HuH-7.5 (cell line): ENCODE measurements at places on chromosomes 1 and 21.

DNA sequence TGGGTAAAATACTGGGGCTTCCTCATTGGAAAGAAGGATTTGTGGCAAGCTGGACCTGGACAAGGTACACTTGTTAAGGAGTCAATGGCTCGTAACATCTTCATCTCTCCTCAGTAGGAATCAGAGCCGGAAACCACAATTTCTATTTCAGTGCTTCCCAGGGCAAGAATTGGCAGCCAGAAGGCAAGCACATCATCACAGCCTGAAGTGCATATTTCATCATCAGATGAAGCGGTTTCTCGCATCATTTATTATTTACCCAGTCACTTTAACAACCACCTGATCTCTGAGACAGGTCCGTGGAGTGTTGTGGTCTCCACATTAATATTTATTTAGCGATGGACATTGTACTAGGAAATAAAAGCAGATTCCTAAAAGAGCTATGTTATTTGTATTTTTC, 55.0 kb downstream of the KCNJ15 start:
- DNase-seq, result no peak

- peak; percentile 86 for DNase-seq
Observed at GRCh38 chr21:39385299-39386145, 36.6 kb upstream of the HMGN1 start.

DNA sequence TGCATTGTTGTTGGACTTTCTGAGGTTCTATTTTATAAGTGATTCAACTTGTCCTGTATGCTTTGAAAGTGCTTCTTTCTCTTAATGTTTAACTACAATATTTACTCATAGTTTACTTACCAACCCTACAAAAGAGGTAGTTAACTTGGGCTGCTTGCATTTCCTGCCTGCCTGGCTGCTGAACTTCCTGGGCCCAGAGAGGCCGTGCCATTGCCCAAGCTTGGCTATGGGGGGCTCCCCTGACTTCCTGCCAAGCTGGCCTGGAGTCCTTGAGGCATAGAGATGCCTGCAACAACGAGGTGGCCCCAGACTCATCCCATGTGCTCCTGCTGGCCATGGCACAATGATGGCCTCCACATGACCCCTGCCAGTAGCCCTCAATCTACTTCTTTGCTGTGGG, 361.6 kb upstream of the PLD5 start:
- no peak for DNase-seq

GRCh38 chr1:113320972-113321680, 69.2 kb upstream of the MAGI3 start:
- no peak for DNase-seq

DNA sequence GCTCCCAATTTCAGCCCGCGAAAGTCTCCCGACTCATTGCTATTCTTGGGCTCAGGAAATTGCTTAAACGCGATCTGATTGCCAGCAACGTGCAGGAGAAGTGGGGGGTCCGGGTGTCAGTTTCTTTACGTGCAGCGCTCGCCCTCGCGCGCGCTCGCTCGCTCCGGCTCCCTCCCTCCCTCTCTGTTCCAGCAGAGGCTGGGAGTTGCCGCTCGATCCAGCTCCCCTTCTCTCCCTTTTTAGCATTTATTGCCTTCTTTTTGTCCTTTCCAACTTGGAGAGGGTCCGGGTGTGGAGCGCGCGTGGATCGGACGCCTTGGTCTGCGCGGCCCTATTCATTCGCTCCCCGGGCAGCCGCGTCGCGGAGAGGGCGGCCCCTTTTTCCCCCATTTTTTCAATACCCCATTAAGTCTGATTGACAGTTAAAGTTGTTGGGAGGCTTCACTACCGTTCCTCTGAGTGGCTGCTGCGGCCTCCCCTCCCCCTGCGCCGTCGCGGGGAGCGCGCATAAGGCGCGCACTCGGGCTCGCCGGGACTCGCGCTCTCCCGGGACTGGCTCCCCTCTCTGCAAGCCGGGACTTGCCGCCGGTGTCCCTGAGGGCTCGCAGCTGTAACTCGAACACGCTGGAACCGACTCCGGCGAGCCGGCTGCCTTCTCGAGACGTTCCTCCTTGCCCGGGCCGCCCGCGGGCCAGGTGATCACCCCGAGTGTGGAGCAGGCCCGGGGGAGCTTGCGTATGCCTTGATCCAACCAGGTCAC, at the start of gene DHRS3:
Gene DHRS3 (minus strand): TSS at position 310 of the 760 bp plus-strand sequence. CDS start 862 bp downstream, outside the sequence.
- DNase-seq, result peak; percentile 65

GRCh38 chr1:168304865-168305264, 24.2 kb downstream of the TBX19 start:
- DNase-seq, result no peak
